ENCODE measurements at places on chromosomes 1 and 21.

GRCh38 chr1:39026051-39026865 lies at the start of gene NDUFS5:
NDUFS5 (plus strand) TSS chr1:39026350; CDS start chr1:39028725, 2,375 bp downstream.
- peak; percentile 95 for DNase-seq

DNA sequence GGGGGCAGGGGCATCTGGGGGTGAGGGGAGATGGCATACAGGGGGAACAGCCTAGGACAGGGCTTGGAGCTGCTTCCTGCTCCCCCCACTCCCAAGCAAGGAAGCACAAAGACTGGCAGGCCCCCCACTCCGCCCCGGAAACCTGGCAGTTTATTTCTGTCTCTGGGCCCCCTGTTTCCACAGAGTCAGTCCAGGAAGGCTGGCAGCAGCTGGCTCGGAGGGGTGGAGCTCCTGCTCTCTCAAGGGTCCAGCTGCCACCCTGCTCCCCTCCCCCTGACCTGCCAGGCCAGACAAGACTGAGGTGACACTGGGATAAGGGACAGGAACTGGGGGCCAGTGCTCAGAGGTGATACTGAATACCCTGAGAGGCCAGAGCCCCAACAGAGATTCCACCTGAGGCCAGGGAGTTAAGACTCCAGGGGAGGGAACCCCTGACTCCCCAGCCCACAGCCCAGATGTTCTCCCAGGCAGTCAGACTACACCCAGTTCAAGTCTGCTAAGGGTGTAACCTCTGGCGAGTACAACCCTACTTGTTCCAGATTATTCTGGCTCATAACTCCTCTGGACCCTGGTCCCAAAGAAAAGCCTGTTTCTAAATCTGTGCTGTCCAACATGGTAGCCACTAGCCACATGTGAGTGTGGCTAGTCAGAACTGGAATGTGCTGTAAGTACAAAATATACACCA lies 26.3 kb downstream of the AHDC1 start:
- no peak for DNase-seq

DNA sequence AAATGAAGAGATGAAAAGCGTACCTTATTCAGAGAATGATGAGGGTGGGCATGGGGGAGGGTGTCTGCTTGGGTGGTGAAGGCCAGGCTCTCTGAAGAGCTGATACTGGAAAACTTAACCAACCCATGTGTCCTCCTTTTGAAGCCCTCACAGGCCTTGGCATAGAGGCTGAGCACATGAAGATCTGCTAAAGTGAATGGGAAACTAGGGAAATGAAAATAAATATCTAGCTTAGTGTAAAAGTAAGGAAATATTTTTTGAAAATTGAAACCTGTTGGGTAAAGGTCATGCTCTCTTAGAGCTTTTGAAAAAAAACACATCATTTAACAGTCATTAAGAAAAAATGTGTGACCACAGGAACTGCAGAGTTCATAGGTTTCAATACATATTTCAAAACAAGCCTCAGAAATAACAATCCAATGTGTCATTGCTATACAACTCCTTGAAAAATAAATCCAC lies 40.5 kb upstream of the RALGPS2 start:
- DNase-seq, result peak; percentile 94

DNA sequence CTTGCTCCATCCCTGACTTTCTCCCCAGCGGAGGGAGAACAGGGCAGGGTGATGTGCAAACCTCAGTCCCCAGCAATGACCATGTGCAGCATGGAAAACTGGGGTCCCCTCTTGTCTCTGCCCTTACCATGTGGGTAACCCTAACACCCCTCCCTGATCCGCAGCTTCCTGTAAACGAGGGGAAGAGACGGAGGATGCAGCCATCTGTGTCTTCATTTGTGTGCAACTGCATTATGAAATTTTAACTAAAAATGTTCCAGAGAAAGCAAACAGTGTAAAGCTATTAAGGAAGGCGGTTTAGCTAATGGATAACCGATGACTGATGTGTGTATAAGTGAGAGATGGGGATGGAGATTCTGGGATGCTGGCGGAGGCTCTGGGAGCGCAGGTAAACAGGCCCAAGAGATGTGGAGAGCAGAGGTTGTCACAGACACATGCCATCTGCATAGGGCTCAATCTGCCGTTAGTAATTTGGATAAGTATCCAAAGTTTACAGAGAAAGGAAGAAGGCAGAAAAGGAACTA lies 206.6 kb downstream of the DSCAM start:
- DNase-seq, result no peak

- no peak for DNase-seq
Measured at GRCh38 chr1:52179073-52179472, 37.2 kb downstream of the ZFYVE9 start.

DNA sequence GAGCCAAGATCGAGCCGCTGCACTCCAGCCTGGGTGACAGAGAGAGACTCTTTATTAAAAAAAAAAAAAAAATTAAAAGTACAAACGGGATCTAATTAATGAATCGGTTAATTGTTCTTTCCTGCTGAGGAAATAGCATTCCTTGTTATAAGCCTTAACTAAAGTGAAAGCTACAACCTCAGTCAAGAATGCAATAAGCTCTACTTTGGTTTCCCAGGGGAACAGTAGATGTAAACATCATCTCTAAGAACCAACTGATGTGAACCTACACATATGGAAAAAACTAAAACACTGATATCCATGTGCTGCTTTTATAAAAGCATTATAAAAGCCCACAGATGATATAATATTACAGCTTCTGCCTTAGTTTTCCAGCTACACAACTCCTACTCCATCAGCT lies 41.9 kb downstream of the LPGAT1 start:
- DNase-seq, result peak; percentile 65

- DNase-seq, result peak; percentile 76
Measured at GRCh38 chr1:115107516-115108260, 18.4 kb upstream of the TSPAN2 start.

- DNase-seq, result peak; percentile 26
Measured at GRCh38 chr1:5980314-5981008, 11.8 kb downstream of the NPHP4 start.

GRCh38 chr1:156740237-156740740 lies 599 bp downstream of the MRPL24 start:
- no peak for DNase-seq

DNA sequence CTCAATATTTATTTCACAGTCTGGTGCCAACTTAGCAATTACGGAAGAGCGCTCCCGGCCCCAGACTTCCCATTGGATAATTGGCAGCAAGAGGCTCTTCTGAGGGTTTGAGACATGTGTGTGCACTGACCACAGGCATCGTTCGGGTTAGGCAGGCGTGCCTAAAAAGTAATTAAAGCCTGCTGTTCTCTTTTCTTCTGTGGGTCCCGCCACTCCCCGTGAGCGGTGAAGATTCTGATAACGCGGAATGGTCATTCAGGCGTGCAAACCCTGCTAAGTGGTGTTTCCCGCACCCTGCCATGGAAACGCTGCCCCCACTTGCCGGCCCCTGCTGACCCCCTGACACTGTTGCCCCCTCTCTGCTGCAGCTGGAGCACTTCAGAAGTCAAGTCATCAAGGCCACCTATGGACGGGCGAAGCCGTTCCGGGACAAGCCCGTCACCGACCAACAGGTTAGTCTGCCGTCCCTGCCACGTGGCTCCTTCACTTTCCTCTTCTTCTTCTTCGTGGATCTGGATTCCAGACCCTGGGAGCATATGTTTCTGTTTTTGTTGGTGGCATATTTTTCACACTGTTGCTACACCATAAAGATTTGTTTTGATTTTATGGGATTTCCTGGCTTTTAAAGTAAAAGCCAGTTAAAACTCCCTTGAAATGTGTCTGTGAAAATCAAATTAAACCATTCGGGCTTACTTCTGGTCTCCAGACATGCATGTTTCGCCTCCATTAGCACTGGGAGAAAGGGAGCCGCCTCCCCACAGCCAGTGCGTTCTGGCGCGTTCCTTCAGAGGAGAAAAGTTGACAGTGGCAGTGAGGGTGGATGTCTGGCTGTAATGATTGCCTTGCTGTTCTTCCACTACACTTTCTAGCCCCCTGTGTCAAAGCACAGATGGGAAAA lies 79.9 kb downstream of the FHAD1 start:
- DNase-seq, result peak; percentile 96

DNA sequence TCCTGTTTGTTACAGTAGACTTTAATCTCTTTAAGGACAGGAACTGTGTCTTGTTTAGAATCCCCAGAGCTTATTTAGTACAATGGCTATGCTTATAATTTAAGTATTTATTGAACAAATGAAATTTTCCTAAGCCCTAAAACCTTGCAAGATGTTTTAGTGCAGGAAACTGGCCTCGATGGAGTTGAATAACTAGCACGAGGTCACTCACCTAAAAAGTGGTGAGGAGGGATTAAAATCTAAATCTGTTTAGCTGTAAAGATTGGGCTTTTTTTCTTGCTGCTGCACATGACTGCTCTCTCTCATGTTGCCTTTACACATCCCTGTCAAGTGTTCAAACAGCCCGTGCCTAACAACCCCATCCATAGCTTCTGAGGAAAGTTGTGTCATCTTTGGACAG lies 10.2 kb downstream of the NFYC start:
- no peak for DNase-seq

DNA sequence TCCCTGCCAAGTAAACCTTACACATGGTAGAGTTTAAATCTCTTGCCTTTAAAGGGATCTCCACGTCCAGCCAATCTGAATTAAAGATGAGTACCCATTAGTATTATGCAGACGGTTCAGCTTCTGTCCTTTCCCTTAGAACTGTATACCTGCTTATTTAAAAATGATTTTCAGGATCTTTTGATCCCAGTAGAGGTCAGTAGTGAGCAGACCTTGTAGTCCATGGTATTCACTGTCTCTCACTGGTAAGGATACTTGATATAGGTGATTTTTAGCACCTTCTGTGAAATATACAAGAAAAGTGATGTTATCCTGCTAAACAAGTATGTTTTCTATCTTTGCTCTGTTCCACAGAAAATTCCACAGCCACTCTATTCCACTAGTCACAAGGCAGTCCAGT lies 1211.6 kb upstream of the ADGRL4 start:
- peak; percentile 43 for DNase-seq

- DNase-seq, result no peak
Measured at GRCh38 chr21:43917515-43918384, 52.7 kb downstream of the AGPAT3 start.

DNA sequence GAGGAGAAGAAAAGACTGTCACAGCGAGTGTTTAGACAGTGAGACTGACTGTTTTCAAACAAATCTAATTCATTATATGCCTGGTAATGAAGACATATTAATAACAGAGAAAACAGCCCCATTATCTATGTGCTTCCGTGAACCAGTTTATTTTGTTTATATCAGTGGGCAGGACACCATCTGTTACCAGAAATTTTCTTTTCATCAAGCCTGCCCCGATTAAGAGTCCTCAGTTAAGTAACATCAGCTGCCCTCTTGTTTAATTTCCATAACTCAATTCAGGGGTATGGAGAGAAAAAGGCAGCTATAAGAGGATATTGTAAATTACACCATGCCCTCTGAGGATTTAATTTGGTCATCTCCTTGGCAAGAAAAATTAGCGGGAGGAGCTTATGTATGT lies 94.0 kb downstream of the TMEM200B start:
- DNase-seq, result no peak

DNA sequence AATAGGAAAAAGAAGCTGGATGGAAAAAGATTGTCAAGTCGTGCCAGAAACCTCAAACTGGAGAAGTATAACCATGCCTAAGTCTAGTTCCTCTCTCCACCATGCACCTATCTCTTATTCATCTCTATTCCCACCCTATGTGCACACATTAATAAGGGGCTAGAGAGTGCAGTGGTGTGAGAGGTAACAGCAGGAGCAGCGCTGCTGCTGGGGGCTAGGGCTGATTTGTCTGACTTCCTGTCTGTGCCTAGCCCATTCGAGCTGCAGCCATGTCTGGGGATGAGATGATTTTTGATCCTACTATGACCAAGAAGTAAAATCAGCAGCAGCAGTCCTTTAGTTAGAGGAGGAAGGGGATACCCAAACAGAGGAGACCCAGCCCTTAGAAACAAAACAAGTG lies 43.0 kb downstream of the TRIM33 start:
- DNase-seq, result no peak

DNA sequence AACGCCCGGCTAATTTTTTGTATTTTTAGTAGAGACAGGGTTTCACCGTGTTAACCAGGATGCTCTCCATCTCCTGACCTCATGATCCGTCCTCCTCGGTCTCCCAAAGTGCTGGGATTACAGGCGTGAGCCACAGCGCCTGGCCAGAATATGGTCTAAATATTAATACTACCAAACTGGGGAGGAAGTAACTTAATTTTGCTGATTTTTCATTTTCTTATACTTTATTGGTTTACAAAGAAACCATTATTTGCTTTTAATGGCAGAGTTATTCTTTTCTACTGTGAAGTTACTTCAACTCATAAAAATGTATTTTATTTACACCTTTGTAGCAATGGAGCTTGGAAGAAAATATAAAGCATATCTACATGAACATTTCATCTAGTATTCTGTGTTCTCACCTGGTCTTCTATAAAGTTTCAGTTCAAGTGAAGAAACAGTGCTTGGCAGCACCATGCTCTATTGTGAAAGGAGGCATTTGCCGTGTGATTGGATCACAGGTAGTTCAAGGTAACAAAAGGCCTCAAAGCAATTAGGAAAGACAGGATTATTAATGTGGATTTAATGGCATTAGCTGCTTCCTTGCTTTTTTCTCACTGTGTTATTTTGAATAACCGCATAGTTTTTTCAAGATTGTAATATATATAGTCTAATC lies 13.6 kb downstream of the GBP1 start:
- DNase-seq, result no peak

DNA sequence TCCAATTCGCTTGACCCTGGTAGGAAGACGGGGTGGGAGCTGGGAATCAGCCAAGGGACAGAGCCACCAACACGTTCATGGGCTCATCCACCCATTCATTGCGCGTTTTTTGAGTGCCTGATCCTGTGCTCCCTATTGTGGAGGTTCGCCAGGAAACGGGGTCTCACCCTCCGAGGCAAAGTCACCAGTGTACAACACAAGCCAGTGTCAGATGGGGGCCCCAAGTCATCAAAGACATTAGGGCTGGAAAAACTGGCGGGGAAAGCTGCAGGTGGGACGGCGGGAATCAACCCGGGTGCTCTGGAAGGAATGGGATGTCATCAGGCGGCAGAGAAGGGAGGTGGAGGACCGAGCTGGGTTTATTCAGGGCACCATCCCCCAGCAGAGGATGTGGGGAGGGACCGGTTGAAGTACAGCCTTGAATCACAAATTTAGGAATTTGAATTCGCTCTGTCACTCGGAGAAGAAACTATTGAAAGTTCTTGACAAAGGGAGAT lies 667 bp upstream of the NID1 start:
- DNase-seq, result no peak

GRCh38 chr1:239956263-239956662 lies 135.4 kb upstream of the FMN2 start:
- DNase-seq, result no peak

GRCh38 chr1:160548960-160549664 lies 26.1 kb upstream of the SLAMF6 start:
- DNase-seq, result no peak
